ENCODE measurements at places on chromosomes 5 and 9. TPM values are rescaled to one million over a fixed set of nuclear protein-coding genes. Genes with fewer than 3 reads are reported as not detected.

- DNase-seq = peak; percentile 46
Observed at GRCh38 chr9:125992557-125992956, 245.4 kb downstream of the PBX3 start.

DNA sequence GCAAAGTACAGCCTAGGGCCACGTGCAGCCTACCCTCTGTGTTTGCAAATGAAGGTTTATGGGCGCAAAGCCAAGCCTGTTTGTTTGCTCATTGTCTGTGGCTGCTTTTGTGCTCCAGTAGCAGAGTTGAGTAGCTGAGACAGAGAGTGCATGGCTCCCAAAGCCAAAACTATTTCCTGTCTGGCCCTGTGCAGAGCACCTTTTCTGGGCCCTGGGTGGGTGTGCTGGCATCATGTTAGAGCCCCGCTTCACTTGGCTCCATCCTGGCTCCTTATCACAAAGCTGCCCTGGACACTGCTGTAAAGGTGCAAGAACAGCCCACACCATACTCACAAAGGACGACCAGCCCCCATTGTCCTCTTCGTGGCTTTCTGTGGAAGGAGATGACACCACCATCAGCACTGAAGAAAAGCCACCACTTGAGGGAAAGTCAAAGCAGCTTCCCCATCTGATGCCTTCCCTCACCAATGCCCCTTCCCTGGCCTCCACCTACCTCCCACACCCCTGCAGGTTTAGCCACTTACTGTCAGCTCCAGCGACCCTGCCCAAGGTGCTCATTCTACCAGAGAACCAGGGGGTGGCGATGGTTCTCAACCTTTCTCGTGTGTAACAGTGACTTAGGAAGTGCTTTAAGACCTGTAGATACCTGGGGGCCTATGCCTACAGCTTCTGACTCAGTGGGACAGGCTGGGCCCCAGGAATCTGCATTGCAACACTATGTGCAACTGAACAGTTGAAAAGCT, 23.4 kb downstream of the LCP2 start:
- peak; percentile 70 for DNase-seq

GRCh38 chr9:27610622-27611021, 37.3 kb upstream of the C9orf72 start:
- DNase-seq = no peak

GRCh38 chr9:90985631-90986030, 184.0 kb downstream of the SYK start:
- DNase-seq = no peak

GRCh38 chr5:13516195-13516594, 428.3 kb downstream of the DNAH5 start:
- no peak for DNase-seq

- DNase-seq = no peak
Observed at GRCh38 chr5:115304496-115304895, 8.0 kb upstream of the CCDC112 start.

GRCh38 chr9:129557192-129558036, 63.5 kb downstream of the C9orf50 start:
- DNase-seq = peak; percentile 98

GRCh38 chr5:29614206-29614605, 1579.3 kb upstream of the CDH6 start:
- no peak for DNase-seq

DNA sequence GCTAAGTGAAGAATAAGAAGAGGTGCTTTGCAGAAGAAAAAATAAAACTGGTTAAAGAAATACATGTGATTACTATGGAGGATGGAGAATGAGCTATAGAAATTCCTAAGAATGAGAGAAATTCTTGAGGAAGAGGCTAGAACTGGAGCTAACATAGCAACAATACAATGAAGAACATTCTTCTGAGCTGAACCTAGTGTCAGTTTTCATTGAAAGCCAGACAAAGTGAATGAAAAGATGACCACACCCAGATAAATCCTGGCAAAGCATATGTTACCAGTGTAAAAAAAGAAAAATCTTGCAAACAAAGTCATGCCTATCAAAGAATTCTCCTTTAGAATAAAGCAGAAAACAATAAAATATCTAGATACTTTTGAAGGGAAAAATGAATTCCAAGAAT, 39.6 kb downstream of the SGCD start:
- no peak for DNase-seq

- no peak for DNase-seq
Observed at GRCh38 chr9:77985996-77986395, 45.6 kb downstream of the GNAQ start.

- no peak for DNase-seq
Observed at GRCh38 chr9:118529210-118529609, 825.0 kb downstream of the TLR4 start.

DNA sequence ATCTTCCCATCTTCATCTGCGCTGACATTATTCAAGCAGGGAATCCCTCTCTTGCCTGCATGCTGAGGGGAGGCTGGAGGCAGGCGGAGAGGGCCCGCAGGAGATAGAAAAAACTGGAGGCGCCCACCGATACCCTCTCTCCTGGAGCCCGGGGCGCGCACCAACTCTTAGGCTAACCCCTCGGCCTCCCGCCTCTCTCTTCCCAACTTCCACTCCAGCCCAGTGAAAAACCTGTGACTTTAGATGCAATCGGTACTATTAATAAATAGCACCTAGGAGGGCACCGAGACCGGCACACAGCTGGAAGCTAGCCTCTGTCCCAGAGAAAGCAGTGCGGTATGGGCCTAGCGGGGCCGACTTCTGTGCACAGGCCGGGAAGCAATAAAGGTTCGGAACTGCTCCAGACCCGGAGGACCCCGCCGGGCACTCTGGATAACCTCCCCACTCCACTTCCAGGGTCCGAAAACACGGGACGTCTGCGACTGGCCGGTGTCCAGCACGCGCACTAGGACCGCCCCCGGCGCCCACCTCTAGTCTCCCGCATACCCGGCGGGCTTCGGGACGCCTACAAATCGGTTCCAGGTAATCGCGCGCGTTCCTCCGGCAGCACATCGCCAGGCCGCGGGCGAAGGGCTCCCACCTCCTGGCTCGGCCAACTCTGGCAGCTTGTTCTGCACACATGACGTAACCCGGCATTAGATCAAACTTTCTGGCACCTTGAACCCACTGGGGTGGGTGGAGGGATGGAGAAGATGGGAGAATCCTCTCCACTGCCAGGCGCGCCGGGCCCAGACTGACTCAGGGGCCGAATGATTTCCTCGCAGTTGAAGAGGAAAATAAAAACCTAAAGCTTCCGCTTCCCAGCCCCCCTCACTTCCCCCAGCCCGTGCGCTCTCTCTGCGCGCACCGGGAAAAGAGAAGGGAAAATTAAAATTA, 1.4 kb downstream of the EFNA5 start:
- peak; percentile 63 for DNase-seq

DNA sequence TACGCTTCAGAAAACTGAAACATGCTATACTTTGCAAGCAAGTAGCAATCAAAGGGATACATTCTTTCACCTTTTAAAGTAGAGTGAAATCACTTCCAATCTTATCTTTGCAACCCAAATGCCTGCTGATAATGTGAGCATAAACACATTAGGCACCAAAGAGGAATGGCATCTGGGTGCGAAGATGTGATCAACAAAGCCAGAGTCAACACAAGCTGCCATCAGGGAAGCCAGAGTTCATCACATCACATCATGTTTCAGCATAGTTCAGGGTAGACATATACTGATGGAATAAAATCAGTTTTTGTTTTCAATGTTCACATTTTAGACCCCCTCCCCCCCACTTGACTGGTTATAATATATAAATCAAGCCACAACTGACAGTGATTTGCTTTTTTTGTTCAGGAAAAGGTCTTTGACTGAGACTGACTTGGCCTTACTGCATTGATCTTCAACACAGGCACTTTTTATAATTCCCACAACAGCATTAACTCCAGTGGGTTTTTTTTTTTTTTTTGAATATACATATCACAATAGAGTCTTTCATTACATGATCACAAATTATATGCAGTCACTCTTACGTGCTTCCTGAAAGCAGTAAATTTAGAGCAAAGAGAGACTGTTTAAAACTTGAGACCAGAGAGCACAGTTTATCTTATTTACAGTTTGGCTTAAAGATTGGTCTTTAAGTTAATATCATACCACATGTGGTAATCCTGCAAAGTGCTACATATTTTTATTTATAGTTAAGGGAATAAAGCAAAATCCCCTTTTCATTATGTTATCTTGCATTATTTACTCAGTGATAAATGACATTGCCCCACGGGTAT, 20.3 kb downstream of the AOPEP start:
- DNase-seq = no peak

DNA sequence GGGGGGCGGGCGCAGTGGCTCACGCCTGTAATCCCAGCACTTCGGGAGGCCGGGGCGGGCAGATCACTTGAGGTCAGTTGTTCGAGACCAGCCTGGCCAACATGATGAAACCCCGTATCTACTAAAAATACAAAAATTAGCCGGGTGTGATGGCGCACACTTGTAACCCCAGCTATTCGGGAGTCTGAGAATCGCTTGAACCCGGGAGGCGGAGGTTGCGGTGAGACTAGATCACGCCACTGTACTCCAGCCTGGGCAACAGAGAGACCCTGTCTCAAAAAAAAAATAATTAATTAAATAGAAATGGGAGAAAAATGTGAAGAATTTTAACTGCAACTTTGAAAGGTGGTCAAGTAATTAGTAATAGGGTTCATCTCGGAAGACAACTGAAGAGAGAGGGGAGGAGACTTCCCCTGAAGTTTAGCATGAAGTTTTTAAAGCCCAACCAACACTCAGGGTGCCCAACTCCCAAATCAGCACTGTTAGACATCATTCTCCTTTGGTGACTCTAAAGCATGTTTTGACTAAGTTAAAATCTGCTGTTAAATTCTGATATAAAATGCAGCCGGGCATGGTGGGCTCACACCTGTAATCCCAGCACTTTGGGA, 1.4 kb upstream of the CSNK1A1 start:
- peak; percentile 38 for DNase-seq

- no peak for DNase-seq
Observed at GRCh38 chr9:132030626-132031325, 48.9 kb downstream of the MED27 start.

IL3 gene
- total RNA-seq = not detected

CDH18 gene
- 0.10 TPM for total RNA-seq

LECT2 gene
- not detected for total RNA-seq

SAXO1 gene
- 0.21 TPM for total RNA-seq

Data from H7 (cell line).